HCT116 (cell line): ENCODE measurements at places on chromosomes 16 and 17. TPM values are rescaled to one million over a fixed set of nuclear protein-coding genes. Genes with fewer than 3 reads are reported as not detected.

GRCh38 chr16:53022374-53022773 is 30.3 kb downstream of the CHD9NB start:
- no peak overlapping the region for H3K4me3 ChIP-seq
- no peaks in the 10 kb centered on the region for H3K36me3 ChIP-seq
- no peaks in the 10 kb centered on the region for H3K4me1 ChIP-seq
- no peaks in the 10 kb centered on the region for H3K27me3 ChIP-seq
- DNase-seq = peak; percentile 41

- H3K36me3 ChIP-seq = no peaks in the 10 kb centered on the region
- H3K4me1 ChIP-seq = peaks cover 13% of the 10 kb centered on the region
- no peak for DNase-seq
- H3K27ac ChIP-seq = no peak overlapping the region
- no peaks in the 10 kb centered on the region for H3K27me3 ChIP-seq
- no peak overlapping the region for H3K4me3 ChIP-seq
Observed at GRCh38 chr17:72185564-72185963, 64.7 kb downstream of the SOX9 start.

GRCh38 chr17:4796552-4796920 is 572 bp downstream of the PSMB6 start:
- H3K27me3 ChIP-seq = no peaks in the 10 kb centered on the region
- peaks cover 6% of the 10 kb centered on the region; the same call in 1 of the 2 replicates for H3K4me1 ChIP-seq
- DNase-seq = no peak
- peak overlapping the region; percentile 84 for H3K27ac ChIP-seq
- peak overlapping the region; percentile 98 for H3K4me3 ChIP-seq
- peaks cover 18% of the 10 kb centered on the region for H3K36me3 ChIP-seq

The ADAMTS18 gene
- not detected for total RNA-seq

DNA sequence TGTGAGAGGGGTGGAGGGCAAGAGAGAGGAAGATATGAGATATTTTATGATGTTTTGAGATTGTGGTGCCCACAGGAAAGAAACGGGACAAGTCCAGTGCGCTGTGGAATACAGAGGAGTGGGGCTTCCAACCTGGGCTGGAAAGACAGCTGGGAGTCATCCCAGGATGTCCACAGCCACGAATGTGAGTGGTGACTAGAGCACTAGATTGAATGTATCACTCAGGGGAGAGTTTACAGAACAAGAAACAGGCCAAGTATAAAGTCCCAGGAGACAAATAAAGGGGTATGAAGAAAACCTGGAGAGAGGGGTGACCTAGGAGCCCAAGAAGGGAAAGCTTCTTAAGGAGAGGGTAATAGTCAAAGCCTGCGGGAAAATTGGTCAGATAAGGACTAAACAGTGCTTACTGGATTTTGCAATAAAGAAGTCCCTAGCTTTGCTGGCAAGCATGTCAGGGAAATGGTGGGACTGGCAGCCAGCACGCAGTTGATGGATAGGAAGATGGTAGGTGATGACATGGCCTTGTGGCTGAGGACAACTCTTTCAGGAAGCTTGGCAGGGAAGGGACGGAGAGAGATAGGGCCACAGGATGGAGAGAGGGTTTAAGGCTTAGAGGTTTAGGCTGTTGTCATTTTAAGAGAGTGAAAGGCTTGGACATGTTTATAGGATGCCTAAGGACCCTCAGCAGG is 114.5 kb downstream of the AXIN2 start:
- H3K4me3 ChIP-seq = no peak overlapping the region
- no peak overlapping the region for H3K27ac ChIP-seq
- no peak for DNase-seq

- no peak overlapping the region for H3K27ac ChIP-seq
- no peaks in the 10 kb centered on the region for H3K27me3 ChIP-seq
- no peak for DNase-seq
Observed at GRCh38 chr17:76515274-76515949, 14.2 kb upstream of the RHBDF2 start.

GRCh38 chr17:44200478-44201155 is 933 bp upstream of the ATXN7L3 start:
- no peaks in the 10 kb centered on the region for H3K27me3 ChIP-seq
- DNase-seq = no peak
- peak overlapping the region; percentile 94 for H3K27ac ChIP-seq
- peaks cover 11% of the 10 kb centered on the region; the same call in 1 of the 2 replicates for H3K36me3 ChIP-seq
- peak overlapping the region; percentile 83 for H3K4me3 ChIP-seq

GRCh38 chr16:71781741-71782140 is 26.9 kb downstream of the AP1G1 start:
- H3K27ac ChIP-seq = no peak overlapping the region
- no peaks in the 10 kb centered on the region for H3K27me3 ChIP-seq
- DNase-seq = no peak
